Stimulated activated CD4-positive, alpha-beta T cell treated with anti-CD3 and anti-CD28 coated beads, Interleukin-1b, Interleukin-23, amount 100 ng/mL, for 24 hours (primary cell): ENCODE measurements at places on chromosomes 13 and 19.

- DNase-seq, result no peak
Observed at GRCh38 chr13:112473818-112474217, 97.7 kb downstream of the SPACA7 start.

DNA sequence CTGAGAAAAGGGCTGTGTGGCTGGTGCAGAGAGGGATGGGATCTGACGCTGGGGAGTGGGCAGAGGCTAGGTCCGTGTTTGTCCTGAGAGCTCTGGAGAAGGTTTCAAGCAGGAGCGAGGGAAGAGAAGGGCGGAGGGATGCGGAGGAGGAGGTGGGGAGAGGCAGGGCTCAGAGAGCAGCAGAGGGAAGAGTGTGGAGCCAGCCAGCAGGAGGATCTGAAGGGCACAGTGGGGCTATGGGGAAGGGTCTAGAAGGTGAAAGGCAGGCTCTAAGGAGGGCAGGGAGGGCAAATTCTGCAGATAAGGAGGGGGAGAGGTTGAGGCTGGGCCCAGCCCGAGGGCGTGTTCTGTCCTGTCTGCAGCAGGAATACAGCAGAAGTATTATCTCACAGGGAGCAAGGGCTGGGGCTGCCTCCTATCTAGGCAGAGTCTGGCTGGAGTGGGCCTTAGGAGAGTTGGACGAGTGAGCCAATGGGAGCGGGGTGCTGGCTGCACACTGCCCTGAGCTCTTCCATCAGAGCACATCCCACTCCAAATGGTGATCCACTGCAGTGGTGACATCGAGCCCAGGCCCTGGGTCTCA is 6.1 kb downstream of the AP2A1 start:
- no peak for DNase-seq

DNA sequence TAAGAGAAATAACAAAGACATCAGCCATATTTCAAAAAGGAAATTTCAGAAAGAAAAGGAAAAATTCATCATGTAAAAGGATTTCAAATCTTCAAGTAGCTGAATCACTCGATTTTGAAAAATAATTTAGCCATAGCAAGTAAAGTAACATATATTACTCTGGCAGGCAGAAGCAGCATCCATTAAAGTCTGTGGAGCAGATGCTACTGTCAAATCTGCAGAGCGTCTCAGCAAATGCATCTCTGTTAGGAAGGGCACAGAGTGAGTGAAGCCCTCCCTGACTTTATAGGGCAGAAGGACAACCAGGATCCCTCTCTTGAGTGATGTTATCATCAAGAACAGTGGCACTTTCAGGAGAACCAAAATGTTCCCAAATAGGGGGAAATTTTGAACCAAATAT is 445.5 kb downstream of the EFNB2 start:
- DNase-seq, result no peak

- peak; percentile 6 for DNase-seq
Observed at GRCh38 chr19:56637976-56638555, 4.9 kb upstream of the SMIM17 start.

DNA sequence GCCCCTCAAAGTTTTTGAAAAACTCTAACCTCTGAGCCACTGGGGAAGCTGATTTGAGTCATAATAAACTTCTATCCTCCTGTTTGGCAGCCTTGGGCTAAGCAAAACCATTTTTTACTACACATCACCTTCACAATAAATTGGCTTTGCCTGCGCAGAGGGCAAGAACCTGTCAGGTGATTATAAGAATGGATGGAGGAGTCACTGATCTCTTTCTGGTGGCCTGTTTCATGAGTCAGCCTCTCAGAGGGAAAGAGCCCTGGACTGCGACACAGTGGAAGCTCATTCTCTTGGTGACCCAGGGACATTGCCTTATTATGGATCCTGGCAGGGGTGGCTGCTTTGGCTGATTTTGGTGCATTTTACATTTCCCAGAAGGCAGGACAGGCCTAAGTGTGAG is 17.5 kb upstream of the PSG9 start:
- no peak for DNase-seq

- DNase-seq, result no peak
Observed at GRCh38 chr13:21800837-21801616, 130.2 kb downstream of the FGF9 start.

- no peak for DNase-seq
Observed at GRCh38 chr19:10611907-10612306, 13.4 kb upstream of the SLC44A2 start.

- DNase-seq, result no peak
Observed at GRCh38 chr19:29040951-29041350, 172.0 kb downstream of the UQCRFS1 start.

DNA sequence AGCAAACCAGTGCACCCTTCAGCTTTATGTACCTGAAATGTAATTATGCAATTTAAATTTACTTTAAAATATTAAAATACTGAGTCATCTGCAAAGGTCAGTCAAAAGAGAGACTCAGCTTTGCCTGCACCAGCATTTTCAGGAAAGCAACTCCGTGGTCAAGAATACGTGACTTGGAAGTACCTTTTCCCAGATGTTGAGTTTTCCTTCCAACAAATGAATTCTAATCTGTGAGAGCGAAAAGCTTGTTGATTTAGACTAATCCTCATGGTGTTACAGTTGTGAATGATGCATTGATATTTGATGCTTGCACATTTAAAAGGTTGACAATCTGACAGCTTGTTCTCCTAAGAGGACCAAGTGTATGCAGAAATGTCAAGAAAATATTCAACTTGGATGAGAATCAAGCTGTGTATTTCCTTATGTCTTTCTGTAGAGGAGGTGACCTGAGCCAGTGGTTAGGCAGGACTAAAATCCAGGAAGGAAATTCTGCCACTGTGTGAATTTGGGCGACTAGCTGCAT is 270.4 kb downstream of the ABCC4 start:
- no peak for DNase-seq

GRCh38 chr19:4557971-4558941 is 1.2 kb downstream of the SEMA6B start:
- no peak for DNase-seq

DNA sequence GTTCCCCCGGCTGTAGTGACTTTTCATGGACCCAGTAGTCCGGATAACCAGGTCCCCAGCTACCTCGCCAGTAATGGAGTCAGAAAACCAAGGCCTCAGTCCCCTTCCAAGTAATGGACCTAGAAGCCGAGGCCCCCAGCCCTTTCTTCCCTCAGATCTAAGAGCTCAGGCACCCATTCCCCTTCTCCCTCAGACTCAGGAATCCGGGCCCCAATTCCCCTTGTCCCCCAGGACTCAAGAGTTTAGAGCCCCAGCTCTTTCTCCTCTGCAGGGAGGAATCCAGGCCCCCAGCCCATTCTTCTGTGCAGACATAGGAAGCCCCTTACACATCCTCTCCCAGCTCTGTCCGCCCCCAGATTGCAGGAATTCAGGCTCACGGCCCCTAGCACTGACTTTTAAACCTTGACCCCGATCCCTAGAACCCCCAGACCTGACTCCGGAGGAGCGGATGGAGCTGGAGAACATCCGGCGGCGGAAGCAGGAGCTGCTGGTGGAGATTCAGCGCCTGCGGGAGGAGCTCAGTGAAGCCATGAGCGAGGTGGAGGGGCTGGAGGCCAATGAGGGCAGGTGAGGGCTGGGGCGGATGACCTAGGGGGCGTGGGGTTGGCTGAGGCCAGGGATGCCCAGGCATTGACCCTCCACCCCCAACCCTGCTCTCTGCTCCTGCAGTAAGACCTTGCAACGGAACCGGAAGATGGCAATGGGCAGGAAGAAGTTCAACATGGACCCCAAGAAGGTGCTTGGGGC is 938 bp downstream of the CYTH2 start:
- no peak for DNase-seq

GRCh38 chr19:17881701-17882100 is 10.0 kb downstream of the SLC5A5 start:
- DNase-seq, result no peak

DNA sequence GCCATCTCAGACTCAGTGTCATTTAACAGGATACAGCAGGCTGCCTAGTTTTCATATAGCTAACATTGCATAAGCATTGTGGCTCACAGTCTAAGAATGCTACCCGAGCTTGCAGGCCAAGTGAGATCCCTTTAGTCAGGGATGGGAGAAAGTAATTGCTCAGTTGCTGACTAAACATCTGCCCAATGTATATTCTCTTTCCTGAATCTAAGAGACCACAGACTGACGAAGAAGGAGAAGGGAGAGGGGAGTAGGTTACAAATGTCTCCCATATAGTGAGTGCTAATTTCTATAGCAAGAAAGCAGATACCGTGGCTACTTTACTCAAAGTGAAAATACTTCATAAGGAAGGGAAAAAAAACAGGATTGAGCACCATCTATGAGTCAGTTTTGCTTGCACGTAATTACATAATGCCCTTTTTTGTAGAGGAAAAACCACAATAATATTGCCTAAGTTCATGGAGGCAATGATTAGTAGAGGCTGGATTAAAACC is 453.9 kb downstream of the COG6 start:
- DNase-seq, result no peak

GRCh38 chr13:114070098-114070799 is 62.2 kb downstream of the RASA3 start:
- no peak for DNase-seq

DNA sequence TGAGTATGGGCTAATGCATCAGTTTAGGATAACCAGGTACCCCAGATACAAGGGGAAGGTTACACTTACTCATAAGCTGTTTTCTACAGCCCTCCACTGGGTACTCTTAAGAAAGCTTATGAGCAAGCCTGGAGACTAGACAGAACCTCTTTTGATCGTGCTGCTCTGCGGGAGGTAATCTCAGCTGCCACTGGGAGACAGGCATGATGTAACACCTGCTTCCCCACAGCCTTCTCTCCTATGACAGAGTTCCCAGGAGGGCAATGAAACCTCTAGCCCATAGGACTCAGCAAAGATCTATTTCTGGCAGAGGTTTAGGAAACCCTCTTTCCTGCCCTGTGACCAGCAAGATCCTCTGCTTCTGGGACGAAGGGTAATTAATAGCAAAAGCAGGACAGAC is 65.6 kb downstream of the WASF3 start:
- no peak for DNase-seq

DNA sequence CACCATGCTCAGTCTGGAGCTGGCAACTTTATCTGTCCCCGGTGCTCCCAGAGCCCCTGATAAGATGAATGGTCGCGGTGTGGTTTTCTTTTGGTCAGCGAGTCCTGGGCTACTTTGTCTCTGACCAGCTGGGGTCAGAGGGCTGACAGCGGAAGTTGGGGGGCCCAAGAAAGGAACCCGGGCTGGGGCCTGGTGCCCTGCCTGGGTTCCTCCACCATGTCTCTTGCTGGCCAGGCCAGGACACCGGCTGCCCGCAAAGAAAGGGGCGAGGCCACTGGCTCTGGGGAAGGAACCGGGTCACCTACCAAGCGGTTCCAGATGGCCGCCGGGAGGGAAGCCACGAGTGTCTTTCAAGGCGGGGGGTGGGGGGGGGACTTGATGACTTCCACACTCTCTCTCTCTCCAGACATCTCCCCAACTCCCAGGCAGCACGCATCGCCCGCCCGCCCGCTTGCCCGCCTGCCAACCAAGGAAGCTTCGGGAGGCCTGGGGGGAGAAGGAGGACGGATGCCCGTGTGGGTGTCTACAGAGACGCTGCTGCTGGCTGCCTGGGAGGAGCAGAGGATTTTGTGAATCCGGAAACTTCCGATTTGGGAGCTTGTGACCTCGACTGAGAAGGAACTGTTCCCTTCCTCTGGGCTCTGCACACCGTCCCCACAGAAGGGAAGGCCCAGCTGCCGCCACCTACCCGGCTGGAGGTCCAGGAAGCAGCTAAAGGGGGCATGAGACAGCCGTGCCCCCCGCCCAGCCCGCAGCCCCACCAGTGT is 1.1 kb downstream of the PIP5K1C start:
- no peak for DNase-seq

- DNase-seq, result no peak
Observed at GRCh38 chr13:39818953-39819352, 163.5 kb downstream of the COG6 start.

- no peak for DNase-seq
Observed at GRCh38 chr13:38415233-38415632, 65.6 kb downstream of the UFM1 start.

- no peak for DNase-seq
Observed at GRCh38 chr19:29239213-29239776, 26.3 kb upstream of the UQCRFS1 start.

GRCh38 chr13:84479656-84480055 is 597.4 kb upstream of the SLITRK1 start:
- no peak for DNase-seq

- DNase-seq, result no peak
Observed at GRCh38 chr19:48856921-48857320, 11.5 kb downstream of the PLEKHA4 start.

DNA sequence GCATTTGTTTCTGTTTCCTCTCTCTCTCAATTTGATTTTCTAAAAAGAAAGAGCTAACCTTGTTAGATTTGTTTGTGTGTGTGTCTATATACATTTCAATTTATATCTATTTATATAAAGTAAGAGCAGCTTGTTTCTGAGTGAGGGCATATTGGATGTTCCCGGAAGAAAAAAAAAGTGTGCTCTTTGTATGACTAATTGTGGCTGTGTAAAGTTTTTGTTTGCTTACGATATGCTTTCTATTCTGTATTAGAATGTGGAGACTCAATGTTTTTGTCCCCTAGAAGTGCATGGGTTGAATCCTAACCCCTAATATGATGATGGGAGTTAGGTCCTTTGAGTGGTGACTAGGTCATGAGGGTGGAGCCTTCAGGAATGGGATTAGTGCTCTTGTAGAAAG is 66.6 kb upstream of the C1QTNF9B start:
- no peak for DNase-seq

- DNase-seq, result no peak
Observed at GRCh38 chr19:57280962-57281400, 696 bp downstream of the ZNF460 start.

DNA sequence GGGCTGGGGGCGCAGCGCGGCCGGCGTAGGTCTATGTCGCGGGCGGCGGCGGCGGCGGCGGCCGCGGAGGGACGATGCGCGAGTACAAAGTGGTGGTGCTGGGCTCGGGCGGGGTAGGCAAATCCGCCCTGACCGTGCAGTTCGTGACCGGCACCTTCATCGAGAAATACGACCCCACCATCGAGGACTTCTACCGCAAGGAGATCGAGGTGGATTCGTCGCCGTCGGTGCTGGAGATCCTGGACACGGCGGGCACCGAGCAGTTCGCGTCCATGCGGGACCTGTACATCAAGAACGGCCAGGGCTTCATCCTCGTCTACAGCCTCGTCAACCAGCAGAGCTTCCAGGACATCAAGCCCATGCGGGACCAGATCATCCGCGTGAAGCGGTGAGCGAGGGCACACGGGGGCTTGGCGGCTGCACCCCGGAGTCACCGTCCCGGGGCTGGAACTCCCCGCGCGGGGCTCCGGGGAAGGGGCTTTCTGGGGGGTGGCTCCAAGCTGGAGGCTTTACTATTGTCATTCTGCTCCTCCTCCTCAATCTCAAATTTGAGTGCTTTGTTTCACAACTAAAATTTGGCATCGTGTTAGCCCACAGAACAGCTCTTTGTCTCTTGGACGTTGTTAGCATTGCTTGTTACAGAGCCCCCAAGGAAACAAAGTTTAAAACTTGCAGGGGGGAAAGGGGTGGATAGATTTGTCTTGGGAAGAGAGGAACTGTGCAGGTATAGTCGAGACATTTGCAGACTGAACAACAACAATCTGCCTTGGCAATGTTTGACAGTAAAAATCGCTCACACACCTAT is 630 bp downstream of the RAP2A start:
- peak; percentile 15 for DNase-seq

DNA sequence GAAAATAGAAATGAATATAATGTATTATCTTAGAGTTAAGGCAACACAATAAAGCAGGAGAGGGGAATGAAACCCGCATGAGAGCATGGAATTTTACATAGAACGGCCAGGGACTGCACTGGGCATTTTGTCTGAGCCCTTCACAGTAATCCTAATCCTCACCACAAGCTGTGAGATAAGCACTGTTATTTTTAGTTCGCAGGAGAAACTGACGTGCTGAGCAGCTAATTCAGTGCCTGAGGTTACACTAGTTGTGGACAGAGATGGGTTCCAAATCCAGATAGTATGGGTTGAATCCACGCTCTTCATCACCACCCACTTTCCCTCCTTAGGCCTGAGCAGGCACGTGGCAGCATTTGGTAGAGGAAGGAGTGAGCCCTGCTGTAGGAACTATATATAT is 24.8 kb upstream of the ZNF527 start:
- DNase-seq, result no peak
